Upper lobe of left lung (tissue), 6 donors: ENCODE measurements at places on chromosomes 2 and 18. TPM values are rescaled to one million over a fixed set of nuclear protein-coding genes. Genes with fewer than 3 reads are reported as not detected.

The SLC11A1 gene
- total RNA-seq, result 397 TPM

The AKAIN1 gene
- not detected for total RNA-seq

The CNPPD1 gene
- total RNA-seq, result 86.8 TPM

The ERBB4 gene
- total RNA-seq, result 9.1 TPM

The LOXHD1 gene
- total RNA-seq, result 0.74 TPM

The FER1L5 gene
- total RNA-seq, result 0.15 TPM

The MAP3K19 gene
- 0.34 TPM for total RNA-seq

The GALR1 gene
- not detected for total RNA-seq

The ATP8B1 gene
- total RNA-seq, result 24.8 TPM

The DES gene
- 73.9 TPM for total RNA-seq

The KATNAL2 gene
- 5.9 TPM for total RNA-seq

The OBSL1 gene
- total RNA-seq, result 38.2 TPM

The KCNS3 gene
- total RNA-seq, result 50.3 TPM

The SEMA4F gene
- 15.3 TPM for total RNA-seq

The SH3BP4 gene
- total RNA-seq, result 27.3 TPM

The MTIF2 gene
- total RNA-seq, result 45.1 TPM

The ALLC gene
- not detected for total RNA-seq

The SP5 gene
- total RNA-seq, result 1.5 TPM

The CNTNAP5 gene
- not detected for total RNA-seq

DNA sequence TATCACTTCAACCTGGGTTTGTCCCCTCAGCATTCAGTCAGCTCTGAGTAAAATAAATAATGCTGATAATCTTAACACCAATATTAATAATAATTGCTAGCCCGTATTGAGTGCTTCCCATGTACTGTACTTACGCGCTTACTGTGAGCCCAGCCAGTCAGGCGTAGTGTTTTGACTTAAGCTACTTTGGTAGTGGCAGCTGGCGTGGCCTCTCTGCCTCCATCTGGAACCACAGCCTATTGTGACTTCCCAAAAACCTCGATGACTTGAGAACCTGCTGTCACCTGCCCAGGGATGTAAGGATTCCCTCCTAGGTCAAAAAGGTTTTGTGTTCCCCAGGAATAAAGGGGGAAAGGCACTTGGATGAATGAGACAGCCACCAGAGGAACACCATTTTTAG is 53.2 kb downstream of the SUMO1 start:
- no peak for DNase-seq
- no peaks in the 10 kb centered on the region for H3K4me1 ChIP-seq
- H3K27me3 ChIP-seq, result no peaks in the 10 kb centered on the region
- H3K36me3 ChIP-seq, result no peaks in the 10 kb centered on the region
- no peak overlapping the region for H3K4me3 ChIP-seq

- H3K27ac ChIP-seq, result peak overlapping the region; percentile 95
- peaks cover 13% of the 10 kb centered on the region for H3K4me1 ChIP-seq
- peak overlapping the region; percentile 62 for H3K4me3 ChIP-seq
- no peaks in the 10 kb centered on the region for H3K36me3 ChIP-seq
Observed at GRCh38 chr2:676647-677055, 555 bp downstream of the TMEM18 start.

- H3K27me3 ChIP-seq, result no peaks in the 10 kb centered on the region
- DNase-seq, result no peak
- no peaks in the 10 kb centered on the region for H3K4me1 ChIP-seq
- H3K36me3 ChIP-seq, result no peaks in the 10 kb centered on the region
Observed at GRCh38 chr2:146388757-146389156, 1456.1 kb upstream of the ACVR2A start.

DNA sequence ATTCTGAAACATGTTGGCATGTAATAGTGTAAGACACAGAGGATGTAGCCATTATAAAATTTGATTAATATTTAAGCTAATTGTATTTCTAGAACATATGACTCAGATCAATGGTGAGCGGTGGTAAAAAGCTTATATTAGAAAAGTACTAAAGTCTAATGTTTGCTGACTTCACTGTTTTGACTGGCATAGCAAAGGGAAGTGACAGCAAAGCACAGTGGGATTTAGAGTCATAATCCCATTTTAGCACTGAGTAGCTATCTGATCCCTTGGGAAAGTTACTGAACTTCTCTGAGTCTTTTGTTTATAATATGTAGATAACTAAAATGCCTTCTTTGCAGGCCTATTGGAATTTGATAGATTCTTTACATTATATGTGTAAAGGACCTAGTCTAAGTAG is 60.4 kb downstream of the KIAA1328 start:
- H3K4me1 ChIP-seq, result peaks cover 8% of the 10 kb centered on the region
- H3K4me3 ChIP-seq, result no peak overlapping the region
- no peaks in the 10 kb centered on the region for H3K36me3 ChIP-seq
- H3K27me3 ChIP-seq, result no peaks in the 10 kb centered on the region
- H3K27ac ChIP-seq, result no peak overlapping the region

- H3K4me1 ChIP-seq, result peaks cover 56% of the 10 kb centered on the region
- peak; percentile 78 for DNase-seq
- peak overlapping the region; percentile 78 for H3K27ac ChIP-seq
- no peak overlapping the region for H3K4me3 ChIP-seq
- H3K36me3 ChIP-seq, result no peaks in the 10 kb centered on the region
Observed at GRCh38 chr2:64404002-64404731, 49.8 kb upstream of the LGALSL start.

DNA sequence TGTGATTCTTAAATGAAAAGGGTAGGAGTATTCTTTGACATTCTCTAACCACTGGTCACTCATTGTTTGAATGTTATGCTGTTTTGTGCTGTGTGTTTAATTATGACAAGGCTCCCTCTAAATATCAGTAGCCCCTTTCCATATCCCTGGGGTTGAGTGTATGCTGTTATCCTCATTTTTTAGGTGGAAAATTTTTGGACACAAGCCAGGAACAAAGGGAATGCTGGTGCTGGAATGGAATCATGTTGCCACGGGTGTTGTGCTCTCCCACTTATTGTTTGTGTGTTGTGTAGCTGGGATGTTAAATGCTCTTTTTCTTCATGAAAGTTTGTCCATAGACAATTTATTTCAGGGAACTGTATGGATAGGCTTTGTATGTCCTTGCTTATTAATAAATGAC is 43.3 kb downstream of the ZNF532 start:
- H3K27me3 ChIP-seq, result no peaks in the 10 kb centered on the region
- H3K4me3 ChIP-seq, result no peak overlapping the region
- H3K4me1 ChIP-seq, result peaks cover 21% of the 10 kb centered on the region
- no peak overlapping the region for H3K27ac ChIP-seq

- DNase-seq, result no peak
- no peak overlapping the region for H3K27ac ChIP-seq
- no peaks in the 10 kb centered on the region for H3K27me3 ChIP-seq
- no peak overlapping the region for H3K4me3 ChIP-seq
Observed at GRCh38 chr2:128438586-128438985, 119.9 kb upstream of the HS6ST1 start.

- H3K36me3 ChIP-seq, result no peaks in the 10 kb centered on the region
- H3K4me1 ChIP-seq, result peaks cover 5% of the 10 kb centered on the region
- no peak overlapping the region for H3K4me3 ChIP-seq
Observed at GRCh38 chr2:25366629-25367028, 24.9 kb upstream of the DNMT3A start.

DNA sequence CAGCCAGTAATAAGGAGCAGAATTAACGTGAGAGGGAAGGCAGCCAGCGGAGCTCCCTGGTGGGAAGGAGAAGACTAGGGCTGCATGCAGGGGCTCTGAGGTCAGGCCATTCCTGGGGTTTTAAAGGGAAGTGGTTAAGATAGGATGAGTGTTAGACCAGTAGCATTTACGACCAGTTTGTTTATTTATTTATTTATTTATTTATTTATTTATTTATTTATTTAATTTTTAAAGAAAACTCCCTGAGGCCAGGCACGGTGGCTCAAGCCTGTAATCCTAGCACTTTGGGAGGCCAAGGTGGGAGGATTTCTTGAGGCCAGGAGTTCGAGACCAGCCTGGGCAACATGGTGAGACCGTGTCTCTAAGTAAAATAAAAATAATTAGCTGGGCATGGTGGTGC is 152.8 kb downstream of the FHOD3 start:
- H3K36me3 ChIP-seq, result no peaks in the 10 kb centered on the region
- H3K4me3 ChIP-seq, result no peak overlapping the region
- H3K27ac ChIP-seq, result no peak overlapping the region
- no peaks in the 10 kb centered on the region for H3K4me1 ChIP-seq
- no peaks in the 10 kb centered on the region for H3K27me3 ChIP-seq

DNA sequence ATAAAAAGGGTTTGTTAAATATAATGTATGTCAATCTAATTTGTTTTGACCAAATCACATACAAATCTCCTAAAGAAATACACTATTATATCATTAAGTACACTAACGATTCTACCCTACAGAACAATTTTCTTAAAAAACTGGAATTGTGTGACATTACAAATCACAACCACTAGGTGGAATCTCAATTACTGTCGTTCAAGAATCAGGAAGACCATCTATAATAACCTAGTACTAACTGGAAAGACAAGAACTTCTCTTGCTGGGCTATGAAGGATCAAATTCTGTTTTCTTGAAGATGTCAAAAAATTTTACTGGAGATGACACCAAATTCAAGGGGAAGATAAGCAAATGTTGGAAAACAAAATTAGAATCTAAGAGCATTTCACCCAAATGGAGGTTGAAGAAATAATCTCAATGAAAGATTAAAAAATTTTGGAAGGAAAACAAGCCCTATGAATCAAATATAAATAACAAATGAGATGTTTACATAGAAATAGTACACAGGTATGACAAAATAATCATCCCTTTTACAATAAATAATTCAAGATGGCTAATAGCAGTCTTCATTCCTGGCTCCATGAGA is 110.9 kb downstream of the STK39 start:
- H3K4me1 ChIP-seq, result peaks cover 16% of the 10 kb centered on the region
- H3K36me3 ChIP-seq, result no peaks in the 10 kb centered on the region
- H3K27ac ChIP-seq, result no peak overlapping the region

DNA sequence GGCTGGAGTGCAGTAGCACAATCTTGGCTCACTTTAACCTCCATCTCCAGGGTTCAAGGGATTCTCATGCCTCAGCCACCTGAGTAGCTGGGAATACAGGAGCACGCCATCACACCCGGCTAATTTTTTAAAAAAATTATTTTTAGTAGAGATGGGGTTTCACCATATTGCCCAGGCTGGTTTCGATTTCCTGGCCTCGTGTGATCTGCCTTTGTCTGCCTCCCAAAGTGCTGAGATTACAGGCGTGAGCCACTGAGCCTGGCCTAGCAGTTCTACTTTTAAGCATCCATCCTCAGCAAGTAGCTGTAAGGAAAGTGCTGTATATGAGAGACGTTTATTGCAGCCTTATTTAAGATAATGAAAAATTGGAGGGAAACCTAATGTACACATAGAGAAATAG is 79.7 kb downstream of the ZDBF2 start:
- no peak overlapping the region for H3K4me3 ChIP-seq
- H3K36me3 ChIP-seq, result no peaks in the 10 kb centered on the region
- no peak for DNase-seq
- H3K27me3 ChIP-seq, result no peaks in the 10 kb centered on the region

DNA sequence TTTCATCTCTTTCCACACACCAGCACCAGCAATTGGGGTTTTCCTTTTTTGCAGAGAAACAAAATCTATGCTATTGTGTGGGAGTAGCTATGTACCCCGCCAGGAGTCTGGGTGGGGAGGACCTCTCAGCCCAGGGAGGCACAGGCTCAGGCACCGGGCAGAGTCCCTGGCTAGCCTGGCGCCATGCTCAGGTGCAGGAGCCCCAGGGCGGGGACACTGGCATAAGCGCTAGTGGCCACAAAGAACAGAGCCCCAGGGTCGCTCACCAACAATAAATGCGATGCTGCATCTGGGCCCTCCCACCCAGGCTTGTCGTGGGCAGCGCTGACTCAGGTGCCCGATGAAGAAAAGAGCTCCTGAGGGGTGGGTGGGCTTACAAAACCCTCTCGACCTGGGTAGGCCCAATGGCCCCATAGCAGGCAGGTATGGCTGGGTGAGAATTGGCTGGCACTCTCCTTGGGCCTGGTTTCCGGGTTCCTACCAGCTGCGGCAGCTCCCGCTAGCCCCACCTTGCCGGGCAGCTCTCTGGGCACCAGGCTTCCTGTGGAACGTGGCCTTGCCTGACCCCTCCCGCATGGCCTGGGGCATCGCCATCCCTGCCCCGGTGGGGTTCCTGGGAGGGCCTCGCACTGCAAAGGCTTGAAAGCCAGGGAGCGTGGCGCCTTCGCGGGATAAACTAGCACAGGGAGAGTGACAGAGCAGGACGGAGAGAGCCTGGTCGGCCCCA is 31.8 kb upstream of the COL6A3 start:
- H3K4me1 ChIP-seq, result peaks cover 19% of the 10 kb centered on the region
- H3K36me3 ChIP-seq, result no peaks in the 10 kb centered on the region
- H3K27ac ChIP-seq, result no peak overlapping the region
- H3K27me3 ChIP-seq, result no peaks in the 10 kb centered on the region
- DNase-seq, result peak; percentile 79
- no peak overlapping the region for H3K4me3 ChIP-seq

- DNase-seq, result no peak
- no peak overlapping the region for H3K4me3 ChIP-seq
- H3K36me3 ChIP-seq, result no peaks in the 10 kb centered on the region
- no peaks in the 10 kb centered on the region for H3K27me3 ChIP-seq
Observed at GRCh38 chr2:140154271-140154670, 1374.1 kb upstream of the NXPH2 start.

GRCh38 chr2:3288470-3289170 is 89.0 kb downstream of the EIPR1 start:
- no peak overlapping the region for H3K27ac ChIP-seq
- no peaks in the 10 kb centered on the region for H3K4me1 ChIP-seq
- no peak overlapping the region for H3K4me3 ChIP-seq
- no peaks in the 10 kb centered on the region for H3K27me3 ChIP-seq

DNA sequence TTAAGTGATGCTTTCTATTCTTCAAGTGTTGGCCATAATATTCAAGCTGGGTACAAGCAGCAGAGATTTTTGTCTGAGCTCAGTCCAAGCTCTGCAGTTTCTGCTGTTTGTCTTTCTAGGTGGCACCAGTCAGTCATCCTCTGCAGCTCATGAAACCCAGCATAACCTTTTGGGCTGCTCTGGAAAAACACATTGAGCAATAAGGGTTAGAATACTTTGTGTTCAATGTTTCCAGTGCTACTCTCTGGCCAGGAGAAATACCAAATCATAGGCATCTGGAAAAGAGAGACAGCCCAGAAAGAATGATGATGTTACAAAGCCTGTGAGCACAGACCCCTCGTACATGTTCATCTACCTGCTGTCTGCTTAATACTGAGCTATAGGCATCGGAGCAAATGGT is 19.5 kb upstream of the WIPF1 start:
- no peak overlapping the region for H3K4me3 ChIP-seq
- H3K27me3 ChIP-seq, result no peaks in the 10 kb centered on the region
- no peaks in the 10 kb centered on the region for H3K36me3 ChIP-seq
- peaks cover 12% of the 10 kb centered on the region for H3K4me1 ChIP-seq
- no peak for DNase-seq

- no peaks in the 10 kb centered on the region for H3K27me3 ChIP-seq
- peaks cover 3% of the 10 kb centered on the region for H3K36me3 ChIP-seq
- H3K4me1 ChIP-seq, result peaks cover 52% of the 10 kb centered on the region
- peak overlapping the region; percentile 100 for H3K27ac ChIP-seq
Observed at GRCh38 chr2:28394997-28395333, 2.3 kb downstream of the FOSL2 start.
